ENCODE measurements at places on chromosomes 5 and 9. TPM values are rescaled to one million over a fixed set of nuclear protein-coding genes. Genes with fewer than 3 reads are reported as not detected.

DNA sequence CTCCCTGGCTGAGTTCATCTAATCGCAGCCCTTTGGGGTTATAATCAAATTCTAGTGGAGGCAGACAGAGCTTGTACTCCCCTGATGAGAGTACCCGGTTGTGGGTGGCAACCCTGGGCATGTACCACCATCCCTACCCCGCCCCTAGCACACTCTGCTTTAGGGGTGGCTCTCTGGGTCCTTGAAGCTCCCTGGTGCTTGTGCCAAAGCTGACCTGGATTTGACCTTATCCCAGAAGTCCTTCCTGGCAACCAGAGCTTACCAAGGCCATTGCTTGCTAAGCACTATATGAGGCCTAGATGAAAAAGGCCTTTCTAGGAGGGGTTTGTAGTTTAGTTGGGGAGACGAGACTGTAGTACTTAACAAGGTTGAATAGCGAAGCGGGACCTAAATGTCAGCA, 72.2 kb downstream of the RGS3 start:
- no peak for DNase-seq

GRCh38 chr5:174159327-174160114, 114.0 kb downstream of the NSG2 start:
- DNase-seq: no peak

DNA sequence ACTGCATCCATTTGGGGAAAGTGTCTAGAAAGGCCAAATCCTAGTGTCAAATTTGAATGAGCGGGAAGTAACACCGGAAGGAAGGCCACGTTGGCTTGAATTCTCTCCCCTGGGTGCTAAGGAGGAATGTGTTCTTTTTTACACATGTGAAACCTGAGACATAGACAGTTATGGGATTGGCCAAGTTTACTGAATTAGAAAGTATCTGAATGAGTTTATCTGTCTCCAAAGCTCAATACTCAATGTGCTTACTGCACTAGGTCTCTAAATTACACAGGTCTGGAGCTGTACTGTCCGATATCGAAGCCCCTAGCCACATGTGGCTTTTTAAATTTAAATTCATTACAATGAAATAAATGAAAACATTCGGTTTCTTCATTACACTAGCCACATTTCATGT, 6.0 kb downstream of the DMRT1 start:
- DNase-seq: no peak

Gene MLLT3
- 64.7 TPM for total RNA-seq

GRCh38 chr9:69824499-69825252, 4.1 kb downstream of the CFAP95 start:
- no peak for DNase-seq

DNA sequence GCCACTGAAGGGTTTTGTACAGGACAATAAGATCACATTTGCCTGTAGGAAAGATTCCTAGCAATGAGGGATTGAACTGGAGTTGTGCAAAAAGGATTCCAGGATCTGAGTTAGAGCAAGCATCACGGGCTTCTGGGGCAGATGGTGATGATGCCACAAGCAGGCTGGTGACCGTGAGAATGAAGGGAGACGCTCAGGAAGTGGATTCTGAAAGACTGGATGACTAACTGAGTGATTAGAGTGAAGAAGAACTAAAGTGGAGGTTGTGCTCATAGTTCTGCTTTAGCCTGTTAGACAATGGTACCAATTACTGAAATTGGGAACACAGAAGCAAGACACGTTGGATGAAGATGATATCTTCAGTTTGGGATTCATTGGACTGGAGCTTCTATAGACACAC, 168.2 kb downstream of the CD180 start:
- DNase-seq: no peak

DNA sequence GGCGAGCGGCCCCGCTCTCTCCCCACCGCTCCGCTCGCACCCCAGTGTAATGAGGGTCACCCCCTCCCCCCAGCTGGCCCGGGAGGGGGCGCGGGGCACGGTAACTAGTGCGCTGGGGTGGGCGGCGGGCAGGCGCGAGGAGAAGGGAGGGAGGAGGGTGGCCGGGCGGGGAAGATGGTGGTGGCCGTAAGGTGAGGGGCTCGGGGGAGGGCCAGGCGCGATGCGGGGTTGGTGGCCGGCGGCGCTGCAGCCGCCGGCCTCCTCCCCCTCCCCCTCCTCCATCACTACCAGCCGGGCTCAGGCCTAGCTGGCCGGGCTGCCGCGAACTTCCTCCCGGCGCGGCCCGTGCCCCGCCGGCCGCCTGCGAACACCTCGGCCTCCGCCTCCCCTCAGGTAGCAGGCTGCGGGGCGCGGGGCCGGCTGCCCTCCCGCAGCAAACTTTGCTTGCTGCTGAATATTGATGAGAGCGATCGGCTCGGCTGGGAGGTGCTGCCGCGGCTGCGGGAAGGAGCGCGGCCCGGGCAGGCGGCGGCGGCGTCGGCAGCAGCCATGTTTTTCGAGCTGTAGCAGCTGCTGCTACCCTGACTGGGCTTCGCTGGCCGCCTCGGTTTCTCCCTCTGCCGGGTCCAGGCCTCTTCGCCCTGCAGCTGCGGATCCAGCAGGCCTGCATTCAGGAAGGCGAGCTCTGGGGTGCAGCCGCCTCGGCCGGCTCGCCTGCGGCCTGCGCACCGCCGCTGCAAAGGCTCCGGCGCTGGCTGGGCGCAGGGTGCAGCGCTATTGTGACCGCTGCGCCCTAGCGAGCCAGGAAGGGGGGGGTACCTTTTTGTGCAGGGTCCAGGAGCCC, 502 bp downstream of the NSD1 start:
- peak; percentile 20 for DNase-seq

Gene PCDHB13
- not detected for total RNA-seq

DNA sequence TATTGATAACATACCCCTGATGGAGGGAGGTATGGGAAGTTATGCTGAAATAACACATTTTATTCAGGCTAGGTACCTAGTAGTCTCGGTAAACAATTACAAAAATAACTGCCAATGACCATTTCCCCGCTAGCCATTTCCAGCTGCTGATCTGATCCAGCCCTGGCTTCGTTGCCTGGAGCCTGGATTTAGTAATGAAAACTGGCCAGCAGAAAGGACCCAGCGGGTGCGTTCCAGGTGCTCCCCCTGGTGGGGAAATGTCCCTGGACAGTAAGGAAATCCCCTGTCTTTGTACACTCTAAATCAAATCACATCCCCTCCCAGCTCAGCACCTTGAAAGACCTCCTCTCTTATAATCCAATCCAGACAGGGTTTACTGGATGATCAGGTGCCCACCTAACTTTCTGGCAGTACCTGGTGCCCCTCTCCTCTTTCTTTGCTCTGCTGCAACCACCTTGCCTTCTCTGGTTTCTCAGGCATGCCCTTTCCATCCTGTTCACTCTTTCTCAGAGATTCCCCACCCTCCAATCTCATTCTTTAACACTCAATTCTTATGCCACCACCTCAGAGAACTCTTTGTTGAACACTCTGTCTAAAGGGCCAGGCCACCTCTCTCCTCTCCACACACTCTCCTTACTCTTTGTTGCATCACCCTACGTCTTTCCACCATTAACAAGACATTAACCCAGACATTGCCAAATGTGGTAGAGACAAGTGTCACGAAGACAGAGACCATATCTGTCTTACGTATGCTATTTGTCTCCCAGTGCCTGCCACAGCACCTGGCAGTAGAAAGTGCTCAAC, 50.1 kb upstream of the SMAD5 start:
- DNase-seq: peak; percentile 31

DNA sequence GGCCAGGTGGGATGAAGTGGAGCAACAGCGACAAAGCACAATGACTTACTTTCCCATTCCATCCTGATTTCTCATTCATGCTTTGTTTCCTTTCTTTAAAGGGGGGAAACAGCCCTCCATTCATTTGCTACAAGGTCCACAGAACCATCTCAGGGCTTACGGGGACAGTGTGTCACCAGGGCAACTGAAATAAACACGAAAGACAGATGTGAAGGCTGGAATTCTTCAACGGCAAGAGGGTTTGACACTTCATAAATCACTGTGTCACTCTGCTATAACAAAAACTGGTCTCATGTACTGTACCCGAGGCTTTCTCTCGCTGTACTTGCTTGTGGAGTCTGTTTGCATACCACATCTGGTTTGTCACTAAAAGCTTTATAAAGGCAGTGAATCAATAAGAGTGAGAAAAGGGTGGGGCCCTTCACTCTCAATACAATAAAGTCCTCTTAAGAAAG, 150.8 kb downstream of the EFNA5 start:
- no peak for DNase-seq

- no peak for DNase-seq
These were observed 219.9 kb upstream of the IRX1 start for GRCh38 chr5:3375586-3376311.

GRCh38 chr9:126108240-126108639, 218.4 kb upstream of the MVB12B start:
- no peak for DNase-seq

- DNase-seq: no peak
These were observed 374.9 kb upstream of the IRX4 start for GRCh38 chr5:2257326-2258244.

GRCh38 chr9:124279531-124280175, 21.9 kb downstream of the NEK6 start:
- DNase-seq: no peak

DNA sequence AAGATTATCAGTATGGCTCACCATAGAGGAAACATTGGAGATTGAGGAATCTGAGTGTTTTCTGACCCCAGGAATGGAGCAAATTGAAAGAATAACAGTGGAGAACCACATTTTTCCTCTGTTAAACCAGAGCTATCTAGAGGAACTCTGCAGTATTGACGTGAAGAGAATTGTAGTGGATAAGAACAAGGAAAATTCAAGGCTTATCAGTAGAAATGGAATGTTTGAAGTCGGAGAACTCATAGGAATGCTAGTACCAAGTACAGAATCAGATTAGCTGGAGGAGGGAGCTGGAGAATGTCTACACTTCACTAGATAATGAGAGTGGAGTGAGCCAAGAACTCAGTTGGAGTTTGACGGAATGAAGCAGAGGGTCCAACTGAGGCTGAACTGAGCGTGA, 50.3 kb downstream of the SNCAIP start:
- DNase-seq: no peak

DNA sequence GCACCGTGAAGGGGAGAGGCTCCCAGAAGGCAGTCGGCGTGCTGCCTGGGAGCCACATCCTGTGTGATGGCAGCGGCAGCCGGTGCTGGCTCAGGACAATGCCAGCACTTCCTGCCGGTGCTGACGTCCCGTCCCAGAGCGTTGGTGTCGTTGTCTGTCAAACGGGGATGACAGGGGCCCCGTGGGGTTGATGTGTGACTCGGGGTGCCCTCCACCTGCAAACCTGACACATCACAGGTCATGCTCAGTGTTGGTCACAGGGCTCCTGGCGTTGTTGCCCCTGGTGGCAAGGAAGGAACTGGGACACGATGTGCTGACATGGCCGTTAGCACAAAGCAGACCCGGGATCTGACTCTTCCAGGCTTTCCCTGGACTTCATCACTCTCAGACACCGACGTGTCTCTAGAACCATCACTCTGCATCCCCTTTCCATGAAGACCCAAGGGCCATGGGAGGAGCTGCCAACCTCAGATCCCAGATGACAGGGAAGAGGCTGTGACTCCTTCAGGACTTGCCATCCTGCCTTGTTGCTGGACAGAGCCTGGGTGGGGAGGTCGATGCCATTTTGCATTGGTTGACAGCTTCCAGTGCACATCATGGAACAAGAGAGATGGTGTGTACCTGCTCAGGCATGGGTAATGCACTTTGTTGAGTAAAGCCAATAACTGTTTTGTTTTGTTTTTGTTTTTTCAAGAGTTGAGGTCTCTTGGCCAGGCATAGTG, 21.5 kb downstream of the PLPP7 start:
- peak; percentile 54 for DNase-seq

Gene MGAT1
- 205 TPM for total RNA-seq

DNA sequence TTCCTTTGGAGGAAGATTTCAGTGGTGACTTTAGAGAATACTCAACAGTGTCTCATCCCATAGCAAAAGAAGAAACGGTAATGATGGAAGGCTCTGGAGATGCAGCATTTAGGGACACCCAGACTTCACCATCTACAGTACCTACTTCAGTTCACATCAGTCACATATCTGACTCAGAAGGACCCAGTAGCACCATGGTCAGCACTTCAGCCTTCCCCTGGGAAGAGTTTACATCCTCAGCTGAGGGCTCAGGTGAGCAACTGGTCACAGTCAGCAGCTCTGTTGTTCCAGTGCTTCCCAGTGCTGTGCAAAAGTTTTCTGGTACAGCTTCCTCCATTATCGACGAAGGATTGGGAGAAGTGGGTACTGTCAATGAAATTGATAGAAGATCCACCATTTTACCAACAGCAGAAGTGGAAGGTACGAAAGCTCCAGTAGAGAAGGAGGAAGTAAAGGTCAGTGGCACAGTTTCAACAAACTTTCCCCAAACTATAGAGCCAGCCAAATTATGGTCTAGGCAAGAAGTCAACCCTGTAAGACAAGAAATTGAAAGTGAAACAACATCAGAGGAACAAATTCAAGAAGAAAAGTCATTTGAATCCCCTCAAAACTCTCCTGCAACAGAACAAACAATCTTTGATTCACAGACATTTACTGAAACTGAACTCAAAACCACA, 67.4 kb downstream of the VCAN start:
- no peak for DNase-seq

DNA sequence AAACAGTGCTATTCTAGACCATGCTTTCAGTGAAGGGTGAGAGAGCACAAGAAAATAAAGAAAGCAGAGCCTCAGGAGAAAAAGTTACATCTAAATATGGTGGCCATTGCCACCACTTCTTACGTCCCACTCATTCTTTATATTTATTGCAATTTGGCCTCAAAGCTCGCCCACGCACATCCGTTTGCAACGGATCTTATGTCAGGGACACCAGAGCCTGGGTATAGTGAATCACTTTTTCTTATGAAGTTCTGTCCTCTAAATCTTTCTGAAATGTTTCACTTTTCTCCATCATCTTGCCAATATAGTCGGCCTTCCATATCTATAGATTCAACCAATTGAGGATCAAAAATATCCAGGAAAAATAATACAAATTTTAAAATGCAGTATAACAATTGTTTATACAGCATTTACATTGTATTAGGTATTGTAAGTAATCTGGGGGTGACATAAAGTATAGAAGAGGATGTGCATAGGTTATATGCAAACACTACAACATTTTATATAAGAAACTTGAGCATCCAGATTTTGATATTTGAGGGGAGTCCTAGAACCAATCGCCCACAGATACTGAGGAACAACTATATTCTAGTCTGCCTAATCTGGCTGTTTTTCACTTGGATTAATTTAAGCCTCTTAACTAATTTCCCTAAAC, 35.2 kb downstream of the GOLPH3 start:
- no peak for DNase-seq

Gene PCDHA7
- total RNA-seq: not detected

- DNase-seq: peak; percentile 13
These were observed 32.9 kb upstream of the MAN2A1 start for GRCh38 chr5:109656829-109657228.

Gene ARID3C
- not detected for total RNA-seq

DNA sequence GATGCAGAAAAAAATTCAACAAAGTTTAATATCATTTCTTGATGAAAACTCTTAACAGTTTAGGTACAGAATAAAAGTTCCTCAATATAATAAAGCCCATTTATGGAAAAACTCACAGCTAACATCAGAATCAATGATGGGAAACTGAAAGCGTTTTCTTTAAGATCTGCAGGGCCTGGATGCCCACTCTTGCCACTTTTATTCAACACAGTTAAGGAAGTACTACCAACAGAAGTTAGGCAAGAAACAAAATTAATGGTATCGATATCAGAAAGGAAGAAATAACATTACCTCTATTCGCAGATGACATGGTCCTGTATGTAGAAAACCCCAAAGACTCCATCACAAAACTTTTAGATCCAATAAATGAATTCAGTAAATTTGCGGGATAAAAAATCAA, 542.4 kb upstream of the RGMB start:
- no peak for DNase-seq

GRCh38 chr9:105079457-105079856, 151.5 kb upstream of the ABCA1 start:
- DNase-seq: no peak

GRCh38 chr9:114003351-114003750, 74.7 kb downstream of the AMBP start:
- no peak for DNase-seq

Gene PDE8B
- 0.52 TPM for total RNA-seq
